ENCODE measurements at places on chromosomes 4 and X. TPM values are rescaled to one million over a fixed set of nuclear protein-coding genes. Genes with fewer than 3 reads are reported as not detected.

DNA sequence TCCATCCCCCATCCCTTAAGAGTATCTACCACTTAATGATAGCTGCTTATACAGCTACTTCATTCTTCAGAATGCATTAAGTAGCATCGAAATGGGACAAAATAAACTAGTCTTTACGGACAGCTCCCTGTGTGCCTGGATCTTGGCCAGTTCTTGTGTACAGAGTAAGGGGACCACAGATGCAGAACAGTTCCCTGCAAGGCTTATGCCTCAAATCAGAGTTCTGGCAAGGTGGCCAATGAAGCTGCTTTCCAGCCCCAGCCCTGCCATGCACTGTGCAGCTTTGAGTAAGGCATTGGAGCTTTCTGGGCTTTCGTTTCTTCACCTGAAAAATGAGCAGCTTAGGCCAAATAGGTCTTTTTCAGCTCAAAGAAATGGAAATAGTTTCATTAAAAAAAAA lies 14.2 kb downstream of the CLNK start:
- H3K27ac ChIP-seq: no peak overlapping the region
- H3K4me1 ChIP-seq: no peaks in the 10 kb centered on the region
- no peak overlapping the region for H3K4me3 ChIP-seq
- H3K36me3 ChIP-seq: no peaks in the 10 kb centered on the region
- DNase-seq: no peak

DNA sequence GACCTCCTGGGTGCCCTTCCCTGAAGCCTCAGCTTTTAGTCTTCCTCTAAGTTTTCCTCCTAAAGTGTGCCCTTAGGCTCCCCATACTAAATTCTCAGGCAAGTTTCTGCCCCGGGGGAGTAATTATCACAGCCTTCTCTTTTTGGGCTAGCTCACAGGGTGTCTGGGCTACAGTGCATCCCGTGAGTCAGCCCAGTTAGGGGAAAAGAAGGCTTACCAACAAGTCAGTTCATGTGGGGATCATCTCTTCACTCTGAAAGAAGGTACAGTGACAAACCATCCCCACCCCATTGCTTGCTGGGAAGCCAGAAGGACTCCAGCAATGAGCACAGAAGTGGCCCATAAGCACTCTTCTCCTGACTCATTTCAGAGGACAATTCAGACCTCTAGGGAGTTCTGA lies 134.7 kb upstream of the FAM9C start:
- no peak overlapping the region for H3K27ac ChIP-seq
- H3K36me3 ChIP-seq: no peaks in the 10 kb centered on the region
- no peak overlapping the region for H3K4me3 ChIP-seq
- H3K4me1 ChIP-seq: no peaks in the 10 kb centered on the region

Gene PABPC1L2A
- total RNA-seq: not detected

Gene IL9R
- total RNA-seq: 0.46 TPM

DNA sequence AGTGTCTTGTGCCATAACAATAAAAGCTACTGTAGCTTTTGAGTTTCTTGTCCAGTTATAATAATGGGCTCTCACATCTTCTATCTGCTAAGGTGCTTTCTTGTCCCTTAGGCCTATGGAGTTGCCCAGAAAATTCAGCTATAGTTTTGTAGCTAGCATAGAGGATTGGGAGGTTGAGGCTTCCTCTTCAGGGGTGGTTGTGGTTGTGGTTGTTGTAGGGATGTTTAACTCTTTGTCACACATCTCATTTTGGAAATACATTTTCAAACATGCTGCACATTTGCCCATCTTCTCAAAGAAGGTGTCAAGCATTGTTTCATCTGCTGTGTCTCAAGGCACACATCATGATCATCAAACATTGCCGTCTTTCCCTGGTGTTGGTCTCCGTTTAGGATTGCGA lies 65.0 kb downstream of the ATXN3L start:
- no peak overlapping the region for H3K4me3 ChIP-seq
- H3K27ac ChIP-seq: peak overlapping the region; percentile 39
- no peaks in the 10 kb centered on the region for H3K27me3 ChIP-seq
- no peak for DNase-seq
- no peaks in the 10 kb centered on the region for H3K36me3 ChIP-seq

DNA sequence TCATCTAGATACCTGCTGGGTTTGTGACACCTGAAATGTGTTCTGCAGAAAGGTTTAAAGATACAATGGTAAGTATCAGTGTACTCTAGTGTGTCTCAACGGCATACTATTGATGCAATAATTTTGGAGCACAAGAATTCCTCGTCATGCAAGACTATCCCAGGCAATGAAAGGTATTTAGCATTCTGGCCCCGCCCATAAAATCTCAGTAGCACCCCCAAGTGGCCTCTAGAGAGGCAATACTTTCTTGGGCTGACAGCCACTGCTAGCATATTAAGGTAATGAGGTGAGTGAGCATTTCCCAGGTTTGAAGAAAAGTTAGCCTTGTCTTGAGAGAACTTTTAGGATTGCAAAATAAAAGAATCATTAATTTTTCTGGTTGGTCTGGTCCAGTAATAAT lies 24.0 kb downstream of the TAB3 start:
- DNase-seq: no peak
- no peaks in the 10 kb centered on the region for H3K36me3 ChIP-seq
- H3K4me3 ChIP-seq: no peak overlapping the region
- no peaks in the 10 kb centered on the region for H3K4me1 ChIP-seq

GRCh38 chr4:124737619-124738018 lies 25.1 kb upstream of the ANKRD50 start:
- H3K36me3 ChIP-seq: no peaks in the 10 kb centered on the region
- no peak overlapping the region for H3K27ac ChIP-seq
- H3K27me3 ChIP-seq: no peaks in the 10 kb centered on the region
- H3K4me3 ChIP-seq: no peak overlapping the region
- no peaks in the 10 kb centered on the region for H3K4me1 ChIP-seq

Gene GAGE12E
- not detected for total RNA-seq

- no peak for DNase-seq
- H3K27me3 ChIP-seq: no peaks in the 10 kb centered on the region
- peaks cover 6% of the 10 kb centered on the region for H3K36me3 ChIP-seq
- H3K4me1 ChIP-seq: no peaks in the 10 kb centered on the region
Measured at GRCh38 chr4:2882341-2882740, 38.7 kb downstream of the ADD1 start.

GRCh38 chr4:147984065-147984777 lies 252.3 kb downstream of the ARHGAP10 start:
- H3K27ac ChIP-seq: no peak overlapping the region
- no peaks in the 10 kb centered on the region for H3K27me3 ChIP-seq
- DNase-seq: peak; percentile 7
- no peaks in the 10 kb centered on the region for H3K36me3 ChIP-seq

DNA sequence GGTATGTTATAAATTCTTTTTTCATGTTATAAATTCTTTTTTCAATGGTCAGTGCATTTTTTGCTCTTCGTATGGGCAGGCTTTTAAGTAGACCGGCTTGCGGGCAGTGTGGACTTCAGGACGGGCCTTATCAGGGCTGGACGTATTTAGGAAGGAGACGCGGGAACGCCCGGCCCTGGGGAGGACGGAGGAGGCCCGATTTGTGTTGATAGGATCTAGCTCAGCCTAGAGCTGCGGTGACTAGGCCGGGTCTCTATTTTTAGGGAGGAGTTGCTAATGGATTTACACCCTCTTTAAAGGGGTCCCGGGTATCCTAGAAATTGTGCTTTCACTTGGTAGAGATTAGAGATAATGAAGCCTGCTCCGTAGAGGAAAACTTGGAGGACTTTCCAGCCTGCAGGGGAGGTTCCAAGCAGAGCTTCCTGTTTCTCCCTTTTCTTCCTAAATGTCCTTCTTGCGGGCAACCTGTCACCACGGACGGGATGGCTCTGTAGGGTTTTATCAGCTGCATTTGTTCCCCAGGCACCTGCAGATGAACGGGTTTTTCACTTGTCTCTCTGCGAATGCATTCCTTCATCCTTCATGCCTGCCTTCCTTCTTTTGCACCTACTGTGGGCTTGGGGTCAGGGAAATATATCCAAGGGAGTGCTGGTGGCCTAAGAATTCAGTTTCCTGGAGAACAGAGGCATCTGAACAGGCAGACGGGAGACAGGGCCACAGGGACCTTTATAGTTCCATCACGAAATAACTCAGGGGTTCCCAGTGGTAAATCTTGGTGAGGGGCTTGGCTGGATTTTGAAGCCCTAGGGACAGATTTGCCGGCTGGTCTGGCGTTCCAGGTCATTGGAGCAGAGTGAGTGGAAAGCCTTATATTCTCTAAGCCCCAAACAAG lies 1.4 kb downstream of the CD99 start:
- H3K36me3 ChIP-seq: no peaks in the 10 kb centered on the region
- no peaks in the 10 kb centered on the region for H3K27me3 ChIP-seq
- no peak for DNase-seq
- peak overlapping the region; percentile 57 for H3K27ac ChIP-seq

Gene STPG2
- total RNA-seq: not detected

- no peak overlapping the region for H3K27ac ChIP-seq
- DNase-seq: no peak
- no peak overlapping the region for H3K4me3 ChIP-seq
- no peaks in the 10 kb centered on the region for H3K27me3 ChIP-seq
- H3K4me1 ChIP-seq: 0 out of 2 replicates have a peak, but pooled peaks cover 2% of the 10 kb centered on the region
Measured at GRCh38 chr4:152586668-152587067, 50.8 kb upstream of the FBXW7 start.

GRCh38 chr4:13481569-13481968 lies 2.6 kb downstream of the RAB28 start:
- peaks cover 7% of the 10 kb centered on the region for H3K4me1 ChIP-seq
- H3K36me3 ChIP-seq: no peaks in the 10 kb centered on the region
- no peak overlapping the region for H3K27ac ChIP-seq
- H3K4me3 ChIP-seq: no peak overlapping the region

DNA sequence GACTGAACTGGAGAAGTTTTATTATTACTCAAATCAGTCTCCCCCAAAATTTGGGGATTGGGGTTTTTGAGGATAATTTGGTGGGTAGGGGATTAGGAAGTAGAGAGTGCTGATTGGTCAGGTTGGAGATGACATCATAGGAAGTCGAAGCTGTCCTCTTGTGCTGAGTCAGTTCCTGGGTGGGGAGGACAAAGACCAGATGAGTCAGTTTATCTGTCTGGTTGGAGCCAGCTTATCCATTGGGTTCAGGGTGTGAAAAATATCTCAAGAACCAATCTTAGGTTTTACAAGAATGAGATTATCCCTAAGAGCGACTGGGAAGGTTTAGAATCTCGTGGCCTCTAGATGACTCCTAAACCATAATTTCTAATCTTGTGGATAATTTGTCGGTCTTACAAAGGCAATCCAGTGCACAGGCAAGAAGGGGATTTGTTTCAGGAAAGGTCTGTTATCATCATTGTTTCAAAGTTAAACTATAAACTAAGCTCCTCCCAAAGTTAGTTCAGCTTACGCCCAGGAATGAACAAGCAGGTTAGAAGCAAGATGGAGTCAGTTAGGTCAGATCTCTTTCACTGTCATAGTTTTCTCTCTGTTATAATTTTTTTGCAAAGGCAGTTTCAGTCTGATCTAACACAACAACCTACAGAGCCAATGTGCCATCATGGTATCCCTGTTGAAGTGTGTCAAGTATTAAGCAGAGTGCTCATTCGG lies 274.5 kb downstream of the SLC7A11 start:
- no peak overlapping the region for H3K27ac ChIP-seq
- H3K36me3 ChIP-seq: no peaks in the 10 kb centered on the region
- no peak overlapping the region for H3K4me3 ChIP-seq
- no peaks in the 10 kb centered on the region for H3K4me1 ChIP-seq
- DNase-seq: no peak

Gene MAGEA11
- not detected for total RNA-seq

Gene RTL5
- 11.0 TPM for total RNA-seq

Gene PALLD
- 6.5 TPM for total RNA-seq

GRCh38 chrX:88612870-88613329 lies 134.1 kb upstream of the CPXCR1 start:
- no peaks in the 10 kb centered on the region for H3K27me3 ChIP-seq
- no peaks in the 10 kb centered on the region for H3K4me1 ChIP-seq
- H3K4me3 ChIP-seq: peak overlapping the region; percentile 13
- H3K36me3 ChIP-seq: no peaks in the 10 kb centered on the region
- DNase-seq: peak; percentile 13

DNA sequence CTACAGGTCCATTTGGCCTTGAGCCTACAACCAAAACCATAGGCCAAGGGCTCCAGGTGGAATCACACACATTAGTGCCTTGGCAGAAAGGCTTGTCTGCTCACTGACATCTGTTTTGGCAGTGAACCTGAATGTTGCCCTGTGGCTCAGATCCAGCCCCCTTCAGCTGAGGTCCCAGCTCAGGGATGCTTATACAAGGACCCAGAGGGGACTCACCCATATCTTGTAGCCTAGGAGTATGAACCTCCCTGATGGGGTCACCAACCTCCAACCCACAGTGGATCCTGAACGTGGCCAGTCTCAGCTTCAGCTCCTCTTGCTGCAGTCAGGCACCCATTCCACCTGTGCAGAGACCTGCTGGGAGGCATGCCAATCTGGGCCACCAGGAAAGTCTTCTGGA lies 50.8 kb upstream of the HMX1 start:
- no peaks in the 10 kb centered on the region for H3K36me3 ChIP-seq
- DNase-seq: no peak
- H3K27ac ChIP-seq: no peak overlapping the region
- no peaks in the 10 kb centered on the region for H3K4me1 ChIP-seq
- H3K27me3 ChIP-seq: no peaks in the 10 kb centered on the region

DNA sequence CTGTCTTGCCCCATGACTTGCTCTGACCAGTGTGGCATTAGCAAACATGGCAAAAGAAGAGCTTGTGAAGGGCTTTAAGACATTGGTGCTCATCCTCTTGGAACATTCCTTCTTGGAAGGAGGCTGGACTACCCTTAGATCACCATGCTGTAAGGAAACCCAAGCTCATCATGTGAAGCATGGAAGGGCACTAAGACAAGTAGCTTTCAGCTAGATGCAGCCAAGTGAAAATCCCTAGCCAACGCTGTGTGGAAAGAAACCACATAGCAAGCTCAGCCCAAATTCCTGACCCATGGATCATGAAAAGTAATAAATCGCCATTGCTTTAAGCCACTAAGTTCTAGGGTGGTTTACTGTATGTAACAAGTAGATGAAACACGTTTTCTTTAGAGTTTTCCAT lies 12.4 kb upstream of the PACRGL start:
- no peaks in the 10 kb centered on the region for H3K27me3 ChIP-seq
- no peaks in the 10 kb centered on the region for H3K4me1 ChIP-seq
- no peak overlapping the region for H3K4me3 ChIP-seq
- no peaks in the 10 kb centered on the region for H3K36me3 ChIP-seq
- H3K27ac ChIP-seq: no peak overlapping the region
- no peak for DNase-seq

Gene NLRP2B
- total RNA-seq: not detected

DNA sequence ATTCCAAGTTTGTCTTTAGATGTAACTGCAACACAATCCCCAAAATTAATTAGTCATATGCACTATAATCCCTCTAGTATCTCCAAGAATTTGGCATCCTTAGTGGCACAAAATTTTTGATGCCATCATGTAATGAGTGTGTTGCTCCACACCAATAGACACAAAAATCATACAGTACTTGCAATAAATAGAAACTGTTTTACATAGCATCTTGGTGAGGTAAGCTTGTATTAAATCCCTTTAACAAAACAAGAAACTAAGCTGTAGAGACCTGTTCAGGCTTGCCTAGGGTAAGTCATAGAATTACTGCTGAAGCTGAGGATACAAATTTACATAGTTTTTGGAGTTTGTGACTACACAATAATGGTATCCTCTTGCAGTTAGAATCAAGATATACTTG lies 64.5 kb upstream of the PRSS12 start:
- no peak overlapping the region for H3K4me3 ChIP-seq
- no peak overlapping the region for H3K27ac ChIP-seq
- H3K27me3 ChIP-seq: no peaks in the 10 kb centered on the region
- H3K36me3 ChIP-seq: no peaks in the 10 kb centered on the region
- no peaks in the 10 kb centered on the region for H3K4me1 ChIP-seq
- DNase-seq: no peak

All from Panc1 (cell line).